ENCODE measurements at places on chromosomes 5 and 9.

DNA sequence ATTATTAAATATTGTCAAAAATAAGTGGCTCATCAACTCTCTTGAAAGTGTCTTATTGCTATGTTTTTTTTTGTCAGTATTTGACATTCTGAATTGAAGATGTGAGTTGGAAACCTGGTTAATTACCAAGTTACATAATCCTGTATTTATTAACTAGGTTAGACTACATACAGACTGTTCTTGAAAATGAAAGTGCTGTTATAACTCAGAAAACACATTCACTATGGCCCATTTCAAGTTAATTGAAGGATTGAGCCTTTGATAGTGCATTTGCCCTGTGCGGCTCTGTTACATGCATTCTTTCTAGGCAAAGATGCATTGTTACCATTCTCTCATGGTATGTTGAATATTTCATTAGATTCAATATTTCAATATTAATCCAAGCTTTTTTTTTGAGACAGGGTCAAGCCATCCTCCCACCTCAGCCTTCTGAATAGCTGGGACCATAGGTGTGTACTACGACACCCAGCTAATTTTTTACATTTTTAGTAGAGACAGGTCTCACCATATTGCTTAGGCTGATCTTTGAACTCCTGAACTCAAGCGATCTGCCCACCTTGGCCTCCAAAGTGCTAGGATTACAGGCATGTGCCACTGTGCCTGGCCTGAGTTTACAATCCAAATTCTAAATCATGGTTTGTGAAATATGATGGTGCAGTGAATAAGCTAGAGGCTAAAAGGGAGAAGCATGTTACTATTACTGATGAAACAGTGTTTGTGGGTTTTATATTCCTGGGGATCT lies 10.0 kb downstream of the CTNNA1 start:
- DNase-seq: no peak

GRCh38 chr5:170559296-170559695 lies 55.5 kb downstream of the KCNIP1 start:
- no peak for DNase-seq

DNA sequence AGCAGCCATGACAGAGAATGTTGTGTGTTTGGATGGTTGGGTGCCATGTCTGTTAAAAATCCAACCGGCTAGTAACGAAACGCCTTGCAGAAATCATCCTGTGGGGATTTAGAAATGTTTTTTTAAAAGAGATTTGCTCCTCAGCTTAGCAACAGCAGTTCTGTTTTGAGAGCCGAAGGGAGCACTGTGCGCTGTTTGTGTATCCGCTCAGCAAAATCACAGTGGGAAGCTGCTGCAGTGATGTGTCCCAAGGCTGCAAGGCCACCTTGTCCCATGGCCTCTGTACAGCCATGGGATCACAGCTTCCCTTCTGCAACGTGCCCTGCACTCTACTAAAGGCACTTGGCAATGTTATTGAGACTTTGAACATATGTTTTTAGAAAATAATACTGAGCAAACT lies 40.9 kb downstream of the TRIO start:
- no peak for DNase-seq

DNA sequence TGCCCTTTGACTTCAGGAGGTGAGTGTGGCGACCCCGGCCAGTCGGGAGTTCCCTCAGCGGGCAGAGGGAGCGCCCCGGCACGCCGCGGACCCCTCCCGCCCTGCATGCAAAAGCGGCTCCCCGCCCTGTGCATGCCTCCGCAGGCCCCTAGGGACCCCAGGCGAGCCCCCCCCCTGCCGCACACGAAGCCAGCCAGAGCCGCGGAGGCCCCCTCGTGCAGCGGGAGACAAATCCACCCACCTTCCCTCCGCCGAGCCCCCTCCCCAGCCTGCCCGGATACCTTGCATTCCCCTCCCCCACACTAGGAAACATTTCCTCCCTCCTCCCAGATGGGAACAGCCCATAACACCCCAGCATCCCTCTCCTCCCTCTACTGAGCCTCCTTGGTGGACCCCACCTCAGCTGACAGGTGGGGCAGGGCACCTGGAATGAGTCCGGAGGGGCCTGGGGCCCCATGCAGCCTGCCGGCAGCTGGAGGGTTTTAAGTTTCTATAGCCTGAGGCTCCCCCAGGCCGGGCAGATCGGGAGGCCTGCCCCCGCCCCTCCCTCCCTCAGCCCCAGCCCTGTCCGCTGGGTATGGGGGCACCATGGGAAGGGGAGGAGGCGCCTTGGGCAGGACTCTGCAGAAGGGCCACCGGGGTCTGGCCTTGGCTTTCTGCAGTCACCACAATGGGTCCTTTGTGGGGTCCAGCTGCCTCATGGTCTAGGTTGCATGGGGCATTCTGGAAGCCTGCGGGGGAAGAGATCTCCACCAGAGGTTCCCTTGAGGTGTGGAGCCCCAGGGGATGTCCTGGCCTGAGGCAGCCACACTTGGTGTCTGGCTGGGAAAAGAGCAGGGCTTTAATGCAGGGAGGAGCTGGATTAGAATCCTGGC lies 601 bp downstream of the ERGIC1 start:
- DNase-seq: no peak

DNA sequence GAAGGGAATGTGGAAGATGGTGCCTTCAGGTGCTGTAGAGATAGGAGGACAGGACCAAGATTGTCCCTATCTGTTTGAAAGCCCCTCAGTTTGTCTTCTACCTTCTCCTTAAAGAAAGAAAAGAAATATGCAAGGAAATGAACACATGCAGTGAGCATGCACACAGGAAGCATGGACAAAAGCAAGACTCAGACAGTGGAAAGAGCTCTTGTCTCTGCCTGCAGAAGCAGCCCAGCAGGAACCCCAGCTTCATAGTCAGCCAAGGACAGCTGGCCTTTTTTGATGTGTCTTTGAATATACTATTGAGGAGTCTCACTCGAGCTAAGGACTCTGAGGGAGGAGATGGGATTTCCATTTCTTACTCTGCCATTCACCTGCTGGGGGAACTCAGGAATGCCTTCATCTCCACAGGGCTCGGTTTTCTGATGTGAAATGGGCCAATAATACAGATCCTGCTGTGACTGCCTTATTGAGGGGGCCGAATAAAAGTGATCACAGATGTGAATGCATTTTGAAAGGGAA lies 132.5 kb upstream of the ADRA1B start:
- DNase-seq: no peak

DNA sequence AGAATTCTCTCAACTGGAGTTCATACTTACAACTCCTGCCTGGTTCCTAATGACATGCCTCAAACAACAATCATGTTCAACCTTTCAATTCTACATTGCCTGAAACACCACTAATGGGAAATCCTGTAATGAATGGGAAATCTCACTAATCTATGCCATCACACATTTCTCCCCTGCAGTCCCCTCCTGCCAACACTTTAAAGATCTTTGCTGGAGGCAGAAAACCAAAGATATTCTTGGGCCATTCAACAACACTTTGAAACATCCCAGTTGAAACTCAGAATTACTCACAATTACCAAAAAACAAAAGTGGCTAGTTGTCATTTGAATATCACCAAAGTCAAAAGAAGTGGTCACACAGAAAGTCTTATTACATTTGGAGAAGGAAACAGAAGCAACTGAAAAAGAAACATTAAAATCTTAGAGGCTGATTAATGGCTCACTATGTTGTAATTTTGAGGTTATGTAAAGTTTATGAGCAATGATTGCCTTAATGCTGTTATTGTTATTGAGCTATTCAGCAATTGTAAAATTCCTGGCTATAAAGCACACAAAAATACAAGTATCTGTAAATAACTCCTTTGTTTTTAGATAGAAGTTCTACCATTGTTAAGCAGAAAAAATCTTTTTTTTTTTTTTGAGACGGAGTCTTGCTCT lies 313.4 kb upstream of the SLC30A5 start:
- no peak for DNase-seq

- no peak for DNase-seq
These were observed 28.8 kb downstream of the NSD1 start for GRCh38 chr5:177162379-177162778.

DNA sequence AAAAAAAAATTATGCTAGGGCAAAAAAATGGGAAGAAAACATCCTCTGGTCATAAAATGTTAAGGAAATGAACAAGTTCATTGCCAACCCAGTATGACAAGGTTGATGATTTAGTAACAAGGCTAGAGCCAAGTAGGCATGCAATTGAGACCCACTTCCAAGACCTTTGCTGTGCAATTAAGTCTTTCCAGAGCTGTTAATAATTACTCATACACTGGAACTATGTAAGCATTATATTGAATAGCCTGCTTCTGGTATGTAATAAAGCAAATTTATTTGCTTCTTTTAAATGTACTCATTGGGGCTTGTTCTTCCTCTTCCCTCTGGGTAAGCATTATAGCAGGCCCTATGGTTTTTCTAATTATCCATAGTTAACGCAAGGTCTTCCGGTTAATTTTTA lies 32.5 kb upstream of the SNAPC3 start:
- DNase-seq: no peak

- DNase-seq: no peak
These were observed 640.9 kb downstream of the SEMA5A start for GRCh38 chr5:8905021-8905420.

DNA sequence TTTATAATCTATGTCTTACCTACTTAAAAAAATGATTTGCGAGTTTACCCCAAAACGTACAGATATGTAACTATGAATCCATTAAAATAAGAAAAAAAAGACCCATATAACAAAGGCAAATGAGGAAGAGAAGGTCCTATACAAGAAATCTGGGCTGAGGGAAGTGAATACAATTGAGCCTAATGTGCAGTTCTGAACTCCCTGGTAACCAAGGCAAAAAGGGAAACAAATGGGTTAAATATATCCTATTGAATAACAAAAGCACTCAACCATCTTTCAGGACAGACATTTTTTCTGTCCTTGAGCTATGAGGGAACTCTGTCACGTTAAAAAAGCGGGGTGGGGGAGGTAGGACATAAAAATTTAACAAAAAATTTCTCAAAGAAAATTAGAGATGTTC lies 78.6 kb downstream of the PTPN3 start:
- no peak for DNase-seq

DNA sequence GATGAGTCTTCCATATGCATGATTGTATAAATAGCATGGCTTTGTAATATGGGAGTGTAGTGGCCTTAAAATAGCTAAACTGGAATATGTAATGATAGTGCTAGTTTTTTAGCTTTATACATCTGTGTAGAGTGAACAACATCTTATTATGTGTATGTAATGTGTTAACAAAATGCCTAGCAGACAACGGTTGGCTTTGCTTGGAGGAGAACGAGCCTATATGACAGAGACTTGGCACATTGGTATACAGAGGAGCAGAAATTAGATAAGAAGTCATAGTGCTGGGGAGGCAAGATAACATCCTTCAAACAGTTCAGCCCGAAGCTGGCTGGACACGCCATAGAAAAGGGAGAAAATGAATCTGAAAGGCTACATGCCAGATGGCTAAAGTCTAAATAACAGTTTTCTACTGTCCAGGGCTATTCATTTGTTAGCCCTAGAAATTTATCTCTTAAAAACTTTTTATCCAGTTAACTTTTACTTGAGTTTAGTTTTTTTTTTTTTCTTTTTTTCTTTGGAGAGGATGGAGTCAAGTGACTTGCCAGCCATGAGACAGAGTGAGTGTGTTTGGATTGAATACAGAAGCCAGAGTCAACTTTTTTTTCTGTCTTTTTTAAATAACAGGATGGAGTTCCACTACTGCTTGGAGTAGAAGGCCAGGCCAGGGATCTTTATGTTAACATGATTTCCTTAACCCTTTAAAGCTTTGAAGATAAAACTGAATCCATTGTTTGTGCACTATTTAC lies 214.4 kb upstream of the ACTBL2 start:
- no peak for DNase-seq

DNA sequence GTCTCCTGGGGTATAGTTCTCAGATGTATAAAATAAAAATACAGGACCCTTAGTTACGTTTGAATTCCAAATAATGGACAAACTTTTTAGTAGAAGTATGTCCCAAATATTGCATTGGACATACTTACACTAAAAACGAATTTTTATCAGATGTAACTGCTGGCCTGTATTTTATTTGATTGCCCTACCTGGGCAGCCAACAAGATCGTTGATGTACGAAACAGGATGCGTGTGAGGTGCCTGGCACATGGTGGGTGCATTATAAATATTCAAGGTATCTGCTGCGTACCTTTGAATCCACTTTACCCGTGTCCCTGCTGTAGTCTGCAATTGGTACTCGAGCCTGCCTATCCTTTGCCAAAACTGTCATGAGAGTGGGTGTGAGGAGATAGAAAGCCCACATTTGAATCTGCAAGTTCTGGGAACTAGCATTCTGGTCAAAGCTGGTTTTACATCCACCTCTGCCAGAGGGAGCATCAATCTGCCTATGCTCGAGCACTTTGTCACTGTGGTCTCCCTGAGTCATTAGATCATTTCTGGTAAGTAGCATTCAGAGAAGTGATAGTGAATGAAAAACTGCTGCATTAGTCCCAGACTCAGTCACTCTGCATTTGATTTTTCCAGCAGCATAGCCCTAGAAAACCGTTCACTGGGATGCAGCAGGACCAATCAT lies 133.7 kb upstream of the IQGAP2 start:
- no peak for DNase-seq

- DNase-seq: no peak
These were observed 23.0 kb downstream of the ARRDC3 start for GRCh38 chr5:91359962-91360609.

DNA sequence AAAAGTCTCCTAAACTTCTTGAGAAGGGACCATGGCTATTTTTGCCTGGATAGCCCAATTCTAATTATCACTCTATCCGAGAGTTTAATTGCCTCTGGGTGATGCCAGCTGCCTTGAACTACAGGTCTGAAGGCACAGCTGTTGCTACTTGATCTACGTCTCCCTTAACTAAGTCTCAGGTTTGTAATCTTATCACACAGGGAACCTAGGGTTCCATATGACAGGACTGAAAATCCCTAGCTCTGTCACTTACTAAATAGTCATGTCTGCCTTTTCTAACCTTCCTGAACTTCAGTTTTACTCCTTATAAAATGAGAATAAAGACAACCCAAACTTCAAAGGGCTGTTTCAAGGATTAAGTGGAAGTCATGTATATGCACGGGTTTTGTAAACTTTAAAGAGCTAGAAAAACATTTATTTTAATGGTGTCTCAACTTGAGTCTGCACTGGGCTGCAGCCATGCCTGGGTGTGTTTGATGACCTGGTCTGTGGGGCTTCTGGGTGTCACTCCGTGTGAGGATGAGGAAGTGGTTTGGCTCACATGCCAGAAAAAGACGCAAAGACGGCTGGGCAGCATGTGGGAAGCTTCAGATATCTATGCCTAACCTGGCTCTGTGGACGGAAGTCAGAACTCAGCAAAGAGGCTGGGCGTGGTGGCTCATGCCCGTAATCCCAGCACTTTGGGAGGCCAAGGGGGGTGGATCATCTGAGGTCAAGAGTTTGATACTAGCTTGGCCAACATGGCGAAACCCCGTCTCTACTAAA lies 129.3 kb upstream of the SLC44A1 start:
- no peak for DNase-seq

Data from left renal pelvis (tissue), 4 donors.